ENCODE measurements at places on chromosomes 12 and 14. TPM values are rescaled to one million over a fixed set of nuclear protein-coding genes. Genes with fewer than 3 reads are reported as not detected.

The RPGRIP1 gene
- total RNA-seq: 0.12 TPM

The AVPR1A gene
- not detected for total RNA-seq

The KITLG gene
- 9.4 TPM for total RNA-seq

The CLEC4C gene
- total RNA-seq: not detected

The GSG1 gene
- total RNA-seq: 55.0 TPM

The GPR132 gene
- total RNA-seq: 1.4 TPM

The ZNF385A gene
- total RNA-seq: 1.9 TPM

The BHLHE41 gene
- total RNA-seq: 2.0 TPM

The EEA1 gene
- total RNA-seq: 10.2 TPM

The REP15 gene
- 0.82 TPM for total RNA-seq

The IAPP gene
- total RNA-seq: not detected

The GLI1 gene
- total RNA-seq: 1.3 TPM

The AMN gene
- total RNA-seq: 12.4 TPM

The ZNF268 gene
- 23.0 TPM for total RNA-seq

The RNASE7 gene
- total RNA-seq: not detected

The FAR2 gene
- 2.3 TPM for total RNA-seq
